Aorta (tissue), 5 donors: ENCODE measurements at places on chromosomes 6 and 20. TPM values are rescaled to one million over a fixed set of nuclear protein-coding genes. Genes with fewer than 3 reads are reported as not detected.

ADGB gene
- total RNA-seq, result 0.18 TPM

TMEM200A gene
- 7.2 TPM for total RNA-seq

DNA sequence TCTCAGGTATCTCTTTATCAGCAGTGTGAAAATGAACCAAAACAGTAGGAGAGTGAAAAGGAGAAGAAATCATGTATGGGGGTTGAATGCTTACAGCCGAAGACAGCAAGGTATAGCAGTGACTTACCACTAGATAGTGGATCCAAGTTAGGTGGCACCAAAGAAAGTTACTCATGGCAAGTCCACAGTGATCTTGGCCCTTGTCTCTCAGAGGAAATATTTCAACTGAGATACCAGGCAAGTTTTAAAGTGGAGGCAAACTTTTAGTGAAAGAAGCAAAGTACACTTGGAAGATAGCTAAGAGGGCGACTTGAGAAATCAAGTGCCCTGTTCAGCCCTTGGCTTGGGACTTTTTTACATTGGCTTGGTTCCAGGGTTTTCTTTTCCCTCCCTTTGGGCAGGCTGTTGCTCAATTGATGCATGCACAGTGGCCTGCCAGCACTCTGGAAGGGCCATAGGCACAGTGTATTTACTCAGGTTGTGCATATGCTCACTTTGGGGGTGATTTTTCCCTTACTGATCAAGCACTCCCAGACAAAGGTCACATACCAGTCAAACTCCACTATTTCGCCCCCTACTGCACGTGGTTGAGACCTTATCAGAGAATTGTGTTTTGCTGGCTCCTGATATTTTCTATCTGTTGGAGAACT lies 329.5 kb upstream of the KHDRBS2 start:
- no peaks in the 10 kb centered on the region for H3K36me3 ChIP-seq
- H3K4me3 ChIP-seq, result no peak overlapping the region
- no peaks in the 10 kb centered on the region for H3K4me1 ChIP-seq

DNA sequence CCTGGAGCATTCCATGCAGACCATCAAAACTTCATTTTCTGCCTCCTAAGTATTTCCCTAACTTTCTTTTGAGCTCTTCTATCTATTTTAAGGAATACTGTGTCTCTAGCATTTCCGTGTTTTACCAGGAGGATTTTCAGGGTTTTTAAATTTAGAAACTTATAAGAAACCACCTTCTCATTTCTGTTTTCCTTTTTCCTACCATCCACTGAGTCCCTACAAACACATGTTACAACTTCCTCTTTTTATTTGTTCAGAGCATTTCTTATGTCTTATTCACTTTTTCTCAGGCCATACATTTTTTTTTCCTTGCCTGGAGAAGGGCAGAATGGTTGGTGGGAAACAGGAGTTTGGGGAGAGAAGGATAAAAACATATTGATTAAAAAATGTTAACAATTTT lies 130.0 kb upstream of the BMP5 start:
- no peaks in the 10 kb centered on the region for H3K27me3 ChIP-seq
- no peak for DNase-seq
- no peaks in the 10 kb centered on the region for H3K36me3 ChIP-seq
- no peak overlapping the region for H3K27ac ChIP-seq
- H3K4me1 ChIP-seq, result no peaks in the 10 kb centered on the region
- no peak overlapping the region for H3K4me3 ChIP-seq

DNA sequence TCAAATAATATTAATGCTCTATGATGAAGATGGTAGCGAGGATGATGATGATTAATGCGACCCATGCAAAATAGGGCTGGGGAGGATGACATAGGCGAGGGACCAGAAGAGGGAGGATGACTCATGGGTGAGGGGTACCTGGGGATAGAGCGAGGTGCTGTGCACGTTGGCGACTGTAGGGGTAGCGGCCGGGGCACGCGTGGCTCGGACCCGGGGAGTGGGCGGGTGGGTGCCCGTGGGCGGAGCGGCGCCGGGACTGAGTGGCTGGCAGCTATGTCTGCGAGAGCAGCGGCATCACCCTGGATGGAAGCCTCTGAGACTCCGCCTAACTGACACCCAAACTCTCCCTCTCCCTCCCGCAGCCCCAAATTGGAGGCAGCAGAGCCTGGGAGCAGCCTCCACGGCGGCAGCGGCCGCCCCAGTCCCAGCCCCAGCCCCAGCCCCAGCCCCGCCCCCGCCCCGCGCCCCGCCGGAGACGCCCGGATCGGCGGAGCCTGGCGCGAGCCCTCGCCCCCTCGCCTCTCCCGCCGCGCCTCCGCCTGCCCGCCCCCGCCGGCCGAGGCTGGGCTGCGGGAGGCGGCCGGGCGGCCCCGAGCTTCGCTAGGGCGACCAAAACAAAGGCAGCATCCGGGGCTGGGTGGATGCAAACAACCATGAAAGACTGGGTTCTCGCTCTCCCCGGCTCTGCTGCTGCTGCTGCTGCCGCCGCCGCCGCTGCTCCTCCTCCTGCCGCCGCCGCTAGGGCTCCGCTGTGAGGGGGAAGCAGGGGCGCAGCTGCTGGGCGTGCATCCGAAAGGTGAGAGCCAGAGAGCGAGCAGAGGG lies at the start of gene RIMS1:
TSS of gene RIMS1 (plus strand) at position 367 of the 822 bp plus-strand sequence. CDS start 474 bp downstream, outside the sequence.
- peaks cover 2% of the 10 kb centered on the region for H3K27me3 ChIP-seq
- no peaks in the 10 kb centered on the region for H3K36me3 ChIP-seq
- no peak within 1 kb of the TSS for H3K27ac ChIP-seq
